ENCODE measurements at places on chromosomes 5 and 9.

DNA sequence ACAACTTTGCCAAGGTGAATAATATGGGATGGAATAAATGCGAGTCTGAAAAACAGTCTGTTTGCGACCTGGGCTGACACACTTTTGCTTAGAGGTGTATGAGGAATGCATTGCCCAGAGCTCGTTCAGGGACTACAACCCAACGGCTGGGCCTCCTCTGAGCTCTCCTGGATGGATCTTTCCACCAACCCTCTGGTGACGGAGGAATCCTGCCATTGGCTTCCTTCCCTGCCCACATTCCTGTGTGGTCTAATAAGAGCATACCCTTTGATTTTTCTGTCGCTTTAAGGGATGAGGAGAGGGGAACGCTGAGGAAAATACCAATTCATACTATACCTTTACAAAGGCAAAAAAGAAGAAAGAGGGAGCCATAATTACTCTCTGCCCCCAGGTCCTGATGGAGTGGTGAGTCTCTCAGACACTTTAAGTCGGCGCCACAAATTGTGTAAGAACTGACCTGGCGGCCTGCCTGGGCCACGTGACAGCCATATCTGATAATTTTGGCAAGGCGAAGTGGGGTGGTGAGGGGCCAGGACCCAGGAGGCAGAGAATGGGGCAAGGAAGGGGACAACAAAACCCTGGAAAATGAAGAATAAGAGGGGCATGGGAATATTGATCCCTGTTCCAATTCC, 265.2 kb upstream of the MSX2 start:
- no peak for DNase-seq

DNA sequence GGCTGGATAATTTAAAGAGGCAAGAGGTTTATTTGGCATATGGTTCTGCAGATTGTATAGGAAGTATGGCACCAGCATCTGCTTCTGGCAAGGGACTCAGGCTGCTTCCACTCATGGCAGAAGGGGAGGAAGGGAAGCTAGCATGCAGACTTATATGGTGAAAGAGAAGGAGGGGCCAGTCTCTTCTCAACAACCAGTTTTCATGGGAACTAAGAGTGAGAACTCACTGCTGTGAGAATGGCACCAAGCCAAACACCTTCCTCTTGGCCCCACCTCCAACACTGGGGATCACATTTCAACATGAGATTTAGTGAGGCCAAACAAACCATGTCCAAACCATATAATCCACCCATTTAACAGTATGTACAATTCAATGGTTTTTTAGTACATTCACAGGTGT, 113.3 kb upstream of the SHB start:
- DNase-seq, result no peak

DNA sequence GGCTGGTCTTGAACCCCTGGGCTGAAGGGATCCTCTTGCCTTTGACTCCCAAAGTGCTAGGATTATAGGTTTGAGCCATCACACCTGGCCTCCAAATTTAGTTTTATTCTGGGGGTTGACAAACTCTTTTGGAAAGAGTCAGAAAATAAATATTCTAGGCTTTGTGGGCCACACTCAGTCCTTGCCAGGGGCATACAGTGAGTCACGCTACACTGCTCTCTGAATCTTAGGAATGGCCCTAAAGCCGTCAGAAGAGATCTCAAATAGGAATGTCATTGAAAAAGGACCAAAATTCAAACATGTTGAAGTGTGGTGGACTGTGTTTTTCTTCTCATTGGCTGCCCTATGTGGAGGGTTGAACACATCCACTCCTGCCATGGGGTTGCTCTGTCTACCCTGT, 127.7 kb upstream of the BASP1 start:
- DNase-seq, result no peak

GRCh38 chr5:135750506-135750905, 84.0 kb upstream of the SLC25A48 start:
- DNase-seq, result no peak

DNA sequence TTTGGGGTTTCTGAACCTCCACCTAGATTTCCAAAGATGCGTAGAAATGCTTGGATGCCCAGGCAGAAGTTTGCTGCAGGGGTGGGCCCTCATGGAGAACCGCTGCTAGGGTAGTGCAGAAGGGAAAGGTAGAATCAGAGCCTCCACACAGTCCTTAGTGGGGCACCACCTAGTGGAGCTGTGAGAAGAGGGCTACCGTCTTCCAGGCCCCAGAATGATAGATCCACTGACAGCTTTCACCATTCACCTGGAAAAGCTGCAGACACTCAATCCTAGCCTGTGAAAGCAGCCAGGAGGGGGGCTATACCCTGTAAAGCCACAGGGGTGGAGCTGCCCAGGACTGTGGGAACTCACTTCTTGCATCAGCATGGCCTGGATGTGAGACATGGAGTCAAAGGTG, 13.3 kb upstream of the HSDL2 start:
- DNase-seq, result no peak

DNA sequence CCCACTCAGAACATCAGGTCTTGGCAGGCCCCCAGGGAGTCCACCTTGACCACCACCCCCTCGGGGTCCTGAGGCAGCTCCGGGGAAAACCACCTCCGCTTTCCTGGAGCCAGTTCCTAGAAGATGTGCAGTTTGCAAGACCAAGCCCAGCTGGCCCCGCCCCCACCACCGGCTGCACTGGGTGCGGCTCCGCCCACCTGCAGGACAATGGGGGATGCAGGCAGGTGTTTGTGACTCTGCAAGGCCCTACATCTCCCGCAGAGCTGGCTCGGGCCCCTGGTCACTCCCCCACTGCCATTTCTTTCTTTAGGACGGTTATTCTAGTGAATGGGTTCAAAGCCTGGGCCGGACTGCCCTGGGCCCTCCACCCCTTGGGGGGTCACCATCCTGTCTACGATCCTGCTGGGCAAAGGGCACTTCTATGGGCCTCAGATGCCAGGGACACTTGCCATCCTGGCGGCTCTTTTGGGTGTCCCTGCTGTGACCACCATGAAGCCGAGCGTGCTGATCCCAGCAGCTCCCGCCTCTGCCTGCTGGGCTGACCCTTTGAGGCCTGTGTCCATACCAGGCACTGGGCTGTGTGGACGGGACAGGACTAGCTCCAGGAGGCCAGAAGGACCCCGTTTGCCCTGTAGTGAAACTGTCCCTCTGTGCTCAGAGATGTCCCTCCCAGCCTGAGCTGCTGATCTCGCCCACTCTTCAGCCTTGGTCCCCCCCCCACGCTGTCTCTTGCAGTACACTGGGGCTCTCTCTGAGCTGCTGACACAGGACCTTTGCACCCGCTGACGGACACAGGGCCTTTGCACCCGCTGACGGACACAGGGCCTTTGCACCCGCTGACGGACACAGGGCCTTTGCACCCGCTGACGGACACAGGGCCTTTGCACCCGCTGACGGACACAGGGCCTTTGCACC, 5.9 kb upstream of the NACC2 start:
- no peak for DNase-seq

GRCh38 chr5:132380741-132381140, 11.2 kb downstream of the SLC22A5 start:
- no peak for DNase-seq

- peak; percentile 74 for DNase-seq
These were observed 33.9 kb upstream of the TRIO start for GRCh38 chr5:14109041-14109747.

- DNase-seq, result no peak
These were observed 457.7 kb downstream of the BNC2 start for GRCh38 chr9:16412740-16413139.

DNA sequence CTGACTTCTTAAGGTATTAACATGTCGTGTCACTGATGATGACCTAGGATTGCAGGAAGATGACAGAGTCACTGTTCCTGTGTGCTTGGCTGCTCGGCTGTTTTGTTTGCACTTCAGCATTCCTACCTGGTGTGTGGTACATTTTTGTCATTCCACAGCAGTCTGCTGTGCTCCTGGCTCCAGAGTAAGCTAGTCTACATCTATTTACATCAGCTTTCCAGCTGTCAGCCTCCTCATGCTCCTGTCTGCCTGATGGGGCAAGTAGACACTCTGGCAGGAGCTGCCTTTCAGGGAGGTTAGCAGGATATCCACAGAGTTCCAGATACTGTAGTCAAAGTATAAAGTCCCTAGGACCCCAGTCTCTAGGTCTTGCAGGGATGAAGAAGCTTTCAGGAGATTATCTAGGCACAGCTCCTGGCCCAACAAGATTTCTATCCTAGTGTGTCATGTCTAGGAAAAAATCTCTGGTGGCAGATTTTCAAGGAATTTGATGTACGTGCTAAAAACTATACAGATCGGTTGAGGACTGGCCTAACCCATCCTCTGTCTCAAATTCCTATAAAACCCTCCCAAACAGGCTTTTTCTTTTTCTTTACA, 28.4 kb downstream of the RUSC2 start:
- peak; percentile 88 for DNase-seq

DNA sequence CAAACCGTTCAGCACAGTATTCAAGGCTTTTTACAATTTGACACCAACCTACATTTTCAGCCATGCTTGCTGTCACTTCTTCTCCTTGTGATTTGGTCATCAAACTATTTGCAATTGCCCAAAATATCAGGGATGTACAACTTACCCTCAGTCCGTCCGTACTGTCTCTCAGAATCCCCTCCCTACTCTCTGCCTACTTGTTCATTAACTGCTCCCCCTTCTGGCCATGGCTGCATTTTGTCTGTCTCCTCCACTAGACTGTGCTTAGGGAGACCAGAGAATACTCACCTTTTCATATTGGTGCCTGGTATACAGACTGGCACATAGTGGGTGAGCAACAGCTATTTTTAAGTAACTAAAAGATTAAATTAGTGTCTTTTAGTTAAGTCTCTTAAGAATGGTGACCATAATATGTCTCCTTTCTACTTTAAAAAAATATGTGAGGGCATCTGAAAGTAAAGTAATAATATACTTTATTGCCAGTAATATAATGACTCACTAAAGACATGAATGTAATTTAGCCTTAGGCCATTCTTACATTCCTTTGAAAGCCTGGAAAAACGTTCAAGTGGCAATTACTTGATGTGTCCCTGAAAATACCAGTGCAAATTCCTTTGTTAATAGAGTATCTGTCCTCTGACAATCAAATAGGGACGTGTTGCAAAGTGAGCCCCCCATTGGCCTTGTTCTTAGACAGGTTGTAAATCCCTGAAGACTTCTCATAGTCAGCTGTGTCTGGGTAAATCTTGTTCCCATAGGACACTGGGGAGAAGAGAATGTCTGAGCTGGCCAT, 27.8 kb downstream of the PRLR start:
- peak; percentile 42 for DNase-seq

- DNase-seq, result no peak
These were observed 68.5 kb downstream of the MRPL36 start for GRCh38 chr5:1731091-1731639.

GRCh38 chr5:58717303-58718007, 134.6 kb downstream of the RAB3C start:
- no peak for DNase-seq

- DNase-seq, result peak; percentile 76
These were observed 22.0 kb upstream of the TEK start for GRCh38 chr9:27086818-27087680.

DNA sequence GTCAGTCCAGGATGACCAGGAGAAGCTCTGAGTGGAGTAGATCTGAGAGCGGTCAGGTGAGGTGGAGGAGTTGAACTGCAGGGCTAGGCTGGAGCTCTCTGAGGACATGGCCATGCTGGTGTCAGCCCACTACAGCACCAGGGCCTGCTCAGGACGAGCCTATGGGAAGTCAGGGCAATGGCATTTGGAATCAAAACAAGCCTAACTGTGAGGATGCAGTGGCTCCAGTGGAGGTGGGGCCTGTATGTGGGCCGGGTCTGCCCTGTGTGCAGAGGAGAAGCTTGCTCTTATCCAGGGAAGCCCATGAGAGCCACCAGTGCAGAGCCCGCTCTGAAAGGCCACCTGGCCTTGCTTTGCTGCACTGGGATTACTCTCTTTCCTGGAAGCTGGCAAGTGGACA, 11.1 kb downstream of the CXCL14 start:
- DNase-seq, result no peak

DNA sequence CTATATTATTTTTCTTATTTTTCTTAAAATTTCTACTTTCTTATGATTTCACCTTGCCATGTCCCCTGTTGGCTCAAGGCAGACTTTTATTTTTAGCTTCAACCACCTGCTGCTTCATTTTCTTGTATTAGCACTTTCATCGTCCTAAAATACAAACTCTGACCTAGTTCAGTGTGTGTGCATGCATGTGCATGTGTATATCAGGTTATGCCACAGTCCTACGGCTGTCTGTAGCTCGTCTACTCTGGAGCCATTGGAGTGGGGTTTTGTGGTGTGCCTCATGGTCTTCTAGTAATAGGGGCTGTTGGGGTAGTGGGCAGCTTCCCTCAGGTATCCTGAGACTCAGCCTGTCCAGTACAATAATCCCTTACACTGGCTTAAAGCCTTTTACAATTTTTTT, 13.4 kb upstream of the SPINK1 start:
- no peak for DNase-seq

DNA sequence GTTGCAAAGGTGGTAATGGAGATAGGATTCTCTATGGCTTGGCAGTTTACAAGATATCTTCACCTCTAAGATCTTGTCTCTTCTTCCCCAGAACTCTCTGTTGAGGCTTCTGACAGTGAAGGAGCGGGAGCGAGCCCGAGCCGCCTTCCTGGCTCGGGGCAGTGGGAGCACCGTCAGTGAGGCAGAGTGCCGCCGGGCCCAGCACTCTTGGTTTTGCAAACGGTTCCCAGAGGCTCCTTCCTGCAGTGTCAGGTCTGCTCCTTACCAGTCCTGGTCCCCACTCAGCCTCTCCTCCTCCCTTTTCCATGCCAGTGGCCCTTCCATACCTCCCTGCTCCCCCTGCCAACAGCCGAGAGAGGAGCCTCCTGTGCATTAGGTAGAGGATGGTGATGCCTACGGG, 12.6 kb upstream of the DNAJB5 start:
- no peak for DNase-seq

DNA sequence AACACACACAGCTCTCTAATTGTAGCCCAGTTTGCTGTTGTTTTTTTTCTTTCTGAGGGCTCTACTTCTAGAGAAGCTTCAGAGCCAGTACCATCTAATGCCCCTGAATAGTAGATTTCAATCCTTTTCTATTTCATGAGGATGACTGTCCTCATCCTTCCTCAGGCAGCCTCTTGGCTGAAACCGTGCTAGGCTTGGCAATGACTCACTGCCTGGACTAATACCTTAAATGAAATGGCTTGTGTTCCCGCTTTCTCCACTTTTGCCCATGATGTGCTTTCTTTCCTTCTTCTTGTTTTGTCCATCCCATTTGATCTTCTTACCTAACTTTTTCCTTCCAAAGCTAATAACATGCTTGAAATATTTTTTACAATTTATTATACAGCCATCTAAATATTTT, 80.1 kb downstream of the ITGA1 start:
- DNase-seq, result peak; percentile 20

GRCh38 chr9:20620650-20621470, 1.4 kb downstream of the MLLT3 start:
- peak; percentile 35 for DNase-seq

- no peak for DNase-seq
These were observed 38.9 kb upstream of the FOXB2 start for GRCh38 chr9:76980566-76980965.

GRCh38 chr9:136695955-136696354, 8.7 kb upstream of the AGPAT2 start:
- DNase-seq, result no peak

DNA sequence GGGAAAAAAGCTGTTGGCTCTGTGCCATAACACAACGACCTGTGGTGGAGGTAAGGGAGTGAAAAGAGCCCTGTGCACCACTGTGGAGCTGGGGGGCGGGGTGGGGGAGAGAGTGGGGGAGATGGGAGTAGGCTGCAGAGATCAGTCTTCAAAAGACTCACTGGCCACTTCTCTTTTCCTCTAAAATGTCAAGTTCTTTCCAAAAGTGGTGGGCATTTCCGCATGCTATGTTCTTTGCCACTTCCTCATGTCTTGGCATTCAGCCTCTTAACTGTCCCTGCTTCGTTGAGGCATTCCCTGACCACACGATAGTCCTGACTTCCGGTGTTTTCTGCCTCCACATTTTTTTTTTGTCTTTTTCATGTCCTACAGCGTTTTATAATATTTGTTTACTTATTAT, 2.4 kb upstream of the PPP2R2B start:
- DNase-seq, result no peak

Measured in astrocyte of the spinal cord (primary cell).